ENCODE measurements at places on chromosomes 5 and 9.

DNA sequence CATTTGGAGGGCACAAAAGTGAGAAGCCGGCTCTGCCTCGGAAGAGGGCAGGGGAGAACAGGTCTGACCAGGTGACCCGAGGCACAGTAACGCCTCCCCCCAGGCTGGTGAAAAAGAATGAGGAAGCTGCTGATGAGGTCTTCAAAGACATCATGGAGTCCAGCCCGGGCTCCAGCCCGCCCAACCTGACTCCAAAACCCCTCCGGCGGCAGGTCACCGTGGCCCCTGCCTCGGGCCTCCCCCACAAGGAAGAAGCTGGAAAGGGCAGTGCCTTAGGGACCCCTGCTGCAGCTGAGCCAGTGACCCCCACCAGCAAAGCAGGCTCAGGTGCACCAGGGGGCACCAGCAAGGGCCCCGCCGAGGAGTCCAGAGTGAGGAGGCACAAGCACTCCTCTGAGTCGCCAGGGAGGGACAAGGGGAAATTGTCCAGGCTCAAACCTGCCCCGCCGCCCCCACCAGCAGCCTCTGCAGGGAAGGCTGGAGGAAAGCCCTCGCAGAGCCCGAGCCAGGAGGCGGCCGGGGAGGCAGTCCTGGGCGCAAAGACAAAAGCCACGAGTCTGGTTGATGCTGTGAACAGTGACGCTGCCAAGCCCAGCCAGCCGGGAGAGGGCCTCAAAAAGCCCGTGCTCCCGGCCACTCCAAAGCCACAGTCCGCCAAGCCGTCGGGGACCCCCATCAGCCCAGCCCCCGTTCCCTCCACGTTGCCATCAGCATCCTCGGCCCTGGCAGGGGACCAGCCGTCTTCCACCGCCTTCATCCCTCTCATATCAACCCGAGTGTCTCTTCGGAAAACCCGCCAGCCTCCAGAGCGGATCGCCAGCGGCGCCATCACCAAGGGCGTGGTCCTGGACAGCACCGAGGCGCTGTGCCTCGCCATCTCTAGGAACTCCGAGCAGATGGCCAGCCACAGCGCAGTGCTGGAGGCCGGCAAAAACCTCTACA lies 11.8 kb downstream of the QRFP start:
- H3K27ac ChIP-seq = no peak overlapping the region
- H3K4me1 ChIP-seq = no peaks in the 10 kb centered on the region
- H3K27me3 ChIP-seq = no peaks in the 10 kb centered on the region

- H3K4me1 ChIP-seq = no peaks in the 10 kb centered on the region
- peaks cover 32% of the 10 kb centered on the region for H3K27me3 ChIP-seq
- H3K36me3 ChIP-seq = peaks cover 2% of the 10 kb centered on the region
- no peak for DNase-seq
- no peak overlapping the region for H3K4me3 ChIP-seq
Observed at GRCh38 chr5:14284392-14285148, 141.4 kb downstream of the TRIO start.

- no peak overlapping the region for H3K4me3 ChIP-seq
- peaks cover 28% of the 10 kb centered on the region for H3K4me1 ChIP-seq
Observed at GRCh38 chr5:53569453-53569852, 9.0 kb downstream of the NDUFS4 start.

DNA sequence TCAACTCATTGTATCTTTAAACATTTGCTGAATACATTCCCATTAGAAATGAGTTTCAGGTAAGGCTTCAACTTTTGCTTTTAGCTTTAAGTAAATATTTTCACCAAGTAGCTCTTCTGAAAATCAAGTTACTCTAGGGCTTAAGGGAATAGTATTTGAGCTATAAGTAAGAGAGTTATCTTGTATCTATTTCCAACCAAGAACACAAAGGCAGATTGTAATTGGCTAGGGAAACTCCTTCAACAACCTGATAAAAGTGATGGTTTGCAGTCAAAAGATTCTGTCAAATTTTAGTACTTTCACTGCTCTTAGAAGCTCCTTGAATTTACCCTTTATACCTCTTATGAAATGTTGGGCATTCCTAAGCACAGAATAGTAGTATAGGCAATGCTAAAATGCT lies 13.0 kb downstream of the ELL2 start:
- no peak for DNase-seq
- no peak overlapping the region for H3K27ac ChIP-seq
- no peaks in the 10 kb centered on the region for H3K27me3 ChIP-seq
- H3K4me1 ChIP-seq = peaks cover 4% of the 10 kb centered on the region

- no peaks in the 10 kb centered on the region for H3K36me3 ChIP-seq
- H3K4me1 ChIP-seq = no peaks in the 10 kb centered on the region
- no peak overlapping the region for H3K27ac ChIP-seq
Observed at GRCh38 chr5:31738199-31738598, 99.3 kb downstream of the PDZD2 start.

- H3K27me3 ChIP-seq = peaks cover 17% of the 10 kb centered on the region
- no peak overlapping the region for H3K4me3 ChIP-seq
- H3K36me3 ChIP-seq = peaks cover 8% of the 10 kb centered on the region
- no peak overlapping the region for H3K27ac ChIP-seq
Observed at GRCh38 chr9:138083873-138084272, 206.3 kb downstream of the CACNA1B start.

DNA sequence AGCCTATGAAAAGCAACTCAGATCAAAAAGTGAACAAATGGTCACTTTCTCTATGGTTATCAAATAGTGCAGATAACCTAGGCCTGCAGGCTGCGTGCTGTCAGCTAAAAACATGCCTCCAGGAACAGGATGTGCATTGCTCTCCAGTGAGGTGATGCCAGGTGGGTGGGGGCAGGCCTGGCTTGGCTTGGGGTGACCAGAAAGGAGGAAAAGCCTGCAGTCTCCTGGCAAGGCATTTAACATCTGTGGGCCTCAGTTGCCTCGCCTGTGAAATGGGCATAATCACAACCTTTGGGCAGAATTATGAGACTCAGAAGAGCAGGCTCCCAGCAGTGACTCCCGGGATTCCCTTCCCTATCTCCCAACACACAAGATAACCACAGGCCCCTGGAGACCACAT lies 135.9 kb downstream of the COL23A1 start:
- H3K27me3 ChIP-seq = peaks cover 30% of the 10 kb centered on the region
- no peak for DNase-seq
- no peak overlapping the region for H3K4me3 ChIP-seq
- H3K27ac ChIP-seq = no peak overlapping the region
- no peaks in the 10 kb centered on the region for H3K36me3 ChIP-seq

DNA sequence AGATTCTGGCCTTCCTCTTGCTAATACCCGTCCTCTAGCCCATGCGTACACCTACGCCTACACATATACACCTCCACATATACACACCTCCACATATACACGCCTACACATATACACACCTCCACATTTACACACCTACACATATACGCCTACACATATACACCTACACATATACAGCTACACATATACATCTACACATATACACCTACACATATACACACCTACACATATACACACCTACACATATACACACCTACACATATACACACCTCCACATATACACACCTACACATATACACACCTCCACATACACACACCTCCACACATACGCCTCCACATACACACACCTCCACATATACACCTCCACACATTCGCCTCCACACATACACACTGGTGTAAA lies 27.2 kb downstream of the AK3 start:
- no peaks in the 10 kb centered on the region for H3K27me3 ChIP-seq
- DNase-seq = no peak
- no peaks in the 10 kb centered on the region for H3K4me1 ChIP-seq
- no peak overlapping the region for H3K4me3 ChIP-seq

GRCh38 chr9:33307067-33307466 lies 16.8 kb downstream of the NFX1 start:
- peaks cover 4% of the 10 kb centered on the region for H3K4me1 ChIP-seq
- peak overlapping the region; percentile 47 for H3K27ac ChIP-seq
- no peak for DNase-seq
- H3K36me3 ChIP-seq = peaks cover 7% of the 10 kb centered on the region

DNA sequence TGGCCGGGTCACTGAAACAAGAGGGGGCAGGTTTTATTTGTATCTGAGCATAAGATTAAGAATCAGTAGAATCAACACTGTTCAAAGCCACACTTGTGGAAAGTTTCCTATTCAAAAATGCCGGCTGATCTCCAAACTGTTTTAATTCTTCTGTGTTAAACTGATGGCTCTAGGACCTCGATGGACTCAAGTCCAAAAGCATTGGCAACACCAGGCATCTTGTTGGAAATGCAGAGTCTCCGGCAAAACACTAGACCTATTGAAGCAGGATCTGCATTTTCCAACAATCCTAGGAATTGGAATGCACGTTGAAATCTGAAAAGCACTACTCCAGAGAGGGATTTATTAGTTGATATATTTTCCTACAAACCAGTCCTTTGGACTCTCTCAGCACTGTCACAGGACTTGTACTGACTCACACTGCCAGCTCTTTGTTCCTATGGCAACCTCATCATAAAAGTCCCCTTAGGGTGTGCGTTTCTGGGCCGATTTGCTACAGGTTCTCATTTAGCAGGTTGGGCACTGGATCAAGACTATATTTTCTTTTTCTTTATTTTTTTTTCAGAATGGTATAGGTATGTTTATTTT lies 48.1 kb upstream of the PCA3 start:
- no peak for DNase-seq
- no peaks in the 10 kb centered on the region for H3K4me1 ChIP-seq
- peaks cover 2% of the 10 kb centered on the region for H3K36me3 ChIP-seq
- no peak overlapping the region for H3K27ac ChIP-seq
- no peak overlapping the region for H3K4me3 ChIP-seq

GRCh38 chr5:61582205-61582820 lies 250.3 kb downstream of the ZSWIM6 start:
- H3K27ac ChIP-seq = no peak overlapping the region
- peaks cover 5% of the 10 kb centered on the region for H3K27me3 ChIP-seq
- H3K36me3 ChIP-seq = no peaks in the 10 kb centered on the region
- H3K4me1 ChIP-seq = no peaks in the 10 kb centered on the region
- no peak for DNase-seq

DNA sequence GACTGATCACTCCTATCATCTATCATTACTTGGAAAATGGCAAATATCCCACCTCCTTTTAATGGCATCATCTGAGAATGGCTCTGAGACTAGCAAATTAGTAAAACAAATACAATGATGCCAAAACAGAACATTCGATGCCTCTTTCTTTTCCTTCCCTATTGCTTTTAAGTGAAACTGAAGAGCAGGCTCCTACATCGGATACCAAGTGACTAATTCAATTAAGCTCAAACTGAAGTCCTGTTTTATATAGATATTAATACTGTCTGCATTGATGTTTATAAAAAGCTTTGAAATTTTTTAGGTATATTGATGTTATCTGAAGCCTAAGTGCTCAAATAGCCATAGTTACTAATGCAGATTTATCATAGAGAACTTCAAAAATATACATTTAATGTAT lies 43.9 kb downstream of the SAXO1 start:
- no peaks in the 10 kb centered on the region for H3K4me1 ChIP-seq
- no peak for DNase-seq
- no peaks in the 10 kb centered on the region for H3K36me3 ChIP-seq
- no peak overlapping the region for H3K27ac ChIP-seq
- H3K27me3 ChIP-seq = peaks cover 5% of the 10 kb centered on the region
- H3K4me3 ChIP-seq = no peak overlapping the region

DNA sequence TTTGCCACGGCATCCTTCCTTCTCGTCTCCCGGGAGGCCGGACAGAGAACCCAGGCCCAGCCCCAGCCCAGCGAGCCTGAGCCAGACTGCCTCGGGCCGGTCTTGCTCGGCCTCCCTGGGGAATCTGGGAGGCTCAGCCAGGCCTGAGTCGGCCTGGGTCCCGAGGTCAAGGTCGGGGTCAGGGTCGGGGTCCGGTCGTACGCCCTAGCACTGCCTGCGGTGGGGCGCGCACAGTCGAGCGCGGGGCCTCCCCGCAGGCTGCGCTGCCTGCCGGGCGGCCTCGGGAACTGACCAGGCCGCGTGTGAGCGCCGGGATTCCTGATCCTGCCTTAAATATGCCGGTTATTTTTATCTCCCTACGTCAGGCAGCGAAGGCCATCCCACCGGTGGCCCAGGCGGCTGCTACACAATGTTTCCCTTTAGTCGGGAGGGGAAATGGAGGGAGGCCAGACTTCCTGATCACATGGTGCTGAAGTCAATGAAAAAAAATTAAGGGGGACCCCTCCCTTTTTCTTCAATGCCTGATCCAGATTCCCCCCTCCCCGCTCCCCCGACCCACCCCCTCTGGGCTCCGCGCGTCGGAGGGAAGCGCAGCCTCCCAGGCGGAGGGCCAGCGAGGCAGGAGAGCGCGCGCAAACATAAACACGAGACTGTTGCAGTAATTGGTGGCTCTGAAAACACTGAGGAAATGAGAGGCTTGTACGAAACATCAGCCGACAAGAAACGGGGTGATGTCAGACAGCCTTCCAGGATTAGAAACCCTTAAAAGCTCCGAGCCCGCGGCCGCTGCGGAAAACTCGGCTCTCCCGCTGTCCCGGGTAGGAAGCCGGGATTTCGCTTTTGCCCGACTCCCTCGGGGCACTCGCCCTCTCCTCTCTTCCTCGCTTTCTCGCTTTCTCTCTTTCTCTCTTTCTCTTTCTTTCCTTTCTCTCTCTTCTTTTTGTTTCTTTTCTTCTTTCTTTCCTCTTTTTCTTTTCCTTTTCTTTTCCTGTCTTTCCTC lies 148.2 kb upstream of the KLF4 start:
- H3K4me1 ChIP-seq = peaks cover 10% of the 10 kb centered on the region
- peaks cover 38% of the 10 kb centered on the region for H3K27me3 ChIP-seq
- H3K27ac ChIP-seq = peak overlapping the region; percentile 67
- H3K36me3 ChIP-seq = peaks cover 8% of the 10 kb centered on the region

DNA sequence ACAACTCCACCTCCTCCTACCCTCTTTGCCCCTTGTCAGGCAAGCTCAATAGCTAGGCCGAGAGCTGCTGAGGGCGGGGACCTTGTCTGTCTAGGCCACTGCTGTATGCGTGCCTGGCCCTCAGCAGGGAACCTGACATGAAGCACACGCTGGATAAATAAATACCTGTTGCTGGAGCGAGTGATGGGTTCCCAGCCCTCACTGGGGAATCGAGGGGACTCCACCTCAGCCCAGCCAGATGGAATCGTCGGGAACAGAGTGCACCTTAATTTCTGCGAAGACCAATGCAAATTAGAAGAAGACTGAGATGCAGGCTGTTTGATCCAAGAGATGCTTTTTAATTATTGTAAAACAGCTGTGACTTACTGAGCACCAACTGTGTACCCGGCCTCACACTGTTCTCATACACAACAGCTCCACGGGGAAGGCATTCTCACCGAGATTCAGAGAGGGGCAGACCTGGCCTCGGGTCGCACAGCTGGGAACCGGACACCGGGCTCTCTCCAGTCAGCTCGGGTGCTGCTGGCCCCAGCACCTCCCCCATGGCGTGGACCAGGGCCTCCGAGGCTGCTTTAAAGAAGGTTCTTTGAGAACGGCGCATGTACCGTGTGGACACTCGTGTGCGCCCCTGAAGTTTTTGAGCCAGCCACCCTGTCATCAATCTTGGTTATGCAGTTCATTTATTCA lies 109.7 kb upstream of the IER5L start:
- H3K4me3 ChIP-seq = no peak overlapping the region
- DNase-seq = no peak
- H3K27me3 ChIP-seq = no peaks in the 10 kb centered on the region
- H3K36me3 ChIP-seq = no peaks in the 10 kb centered on the region
- no peak overlapping the region for H3K27ac ChIP-seq
- H3K4me1 ChIP-seq = no peaks in the 10 kb centered on the region

Measured in T-helper 17 cell (primary cell).